Activated T-cell treated with anti-CD3 and anti-CD28 coated beads for 4 hours (primary cell): ENCODE measurements at places on chromosomes 3 and 15.

GRCh38 chr3:184710870-184711492 lies 883 bp downstream of the MAGEF1 start:
- no peak for DNase-seq

DNA sequence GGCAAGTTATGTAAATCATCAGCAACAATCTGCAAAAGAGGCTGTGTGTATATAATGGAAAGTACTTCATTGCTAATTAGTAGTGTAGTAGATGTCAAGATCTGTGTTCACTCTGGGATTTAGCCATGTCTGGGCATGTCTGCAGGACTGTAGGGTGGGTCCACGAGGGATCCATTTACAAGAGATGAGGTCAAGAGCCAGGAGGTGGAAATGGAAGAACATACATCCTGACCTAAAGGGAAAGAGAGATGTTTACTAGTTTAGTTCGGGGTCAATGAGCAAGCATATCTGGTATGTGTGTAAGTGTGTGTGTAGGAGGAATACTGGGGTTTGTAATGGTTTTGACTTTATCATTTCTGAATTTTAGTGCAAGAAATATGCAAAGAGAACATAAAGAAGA lies 171.5 kb upstream of the NANOGP8 start:
- no peak for DNase-seq

DNA sequence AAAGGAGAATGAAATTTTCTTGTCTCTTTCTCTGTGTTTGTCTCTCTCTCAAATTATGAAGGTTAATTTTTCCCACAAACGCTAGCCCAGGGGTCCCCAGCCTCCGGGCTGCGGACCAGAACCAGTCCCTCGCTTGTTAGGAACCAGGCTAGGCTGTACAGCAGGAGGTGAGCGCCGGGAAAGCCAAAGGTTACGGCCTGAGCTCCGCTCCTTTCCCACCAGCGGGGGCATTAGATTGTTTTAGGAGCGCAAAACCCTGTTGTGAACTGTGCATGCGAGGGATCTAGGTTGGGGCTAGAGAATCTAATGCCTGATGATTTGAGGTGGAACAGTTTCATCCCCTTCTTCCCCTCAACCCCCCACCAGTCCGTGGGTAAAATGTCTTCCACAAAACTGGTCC lies 74.7 kb upstream of the ZNF385D start:
- no peak for DNase-seq

- no peak for DNase-seq
Measured at GRCh38 chr3:29176501-29176900, 104.4 kb upstream of the RBMS3 start.

- peak; percentile 29 for DNase-seq
Measured at GRCh38 chr3:45870099-45870498, 16.2 kb upstream of the CCR9 start.

DNA sequence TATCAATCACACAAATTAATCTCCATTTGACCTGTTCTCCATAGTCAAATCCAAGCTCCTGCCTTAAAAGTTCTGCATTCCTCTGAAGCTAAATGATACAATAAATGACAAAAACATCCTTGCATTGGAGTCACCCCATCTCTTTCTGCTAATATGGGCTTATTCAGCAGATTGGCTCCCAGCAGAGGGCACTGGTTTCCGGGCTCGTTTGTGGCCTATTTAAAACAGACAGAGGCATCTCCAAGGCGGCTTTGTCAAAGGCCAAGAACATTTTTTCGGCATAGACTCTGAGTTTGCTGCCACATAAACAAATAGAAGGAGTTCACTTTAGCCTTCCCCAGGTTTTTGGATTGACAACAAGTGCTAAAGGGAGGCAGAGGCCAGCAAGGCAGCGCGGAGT lies 204.4 kb upstream of the RASGRP1 start:
- DNase-seq: no peak

DNA sequence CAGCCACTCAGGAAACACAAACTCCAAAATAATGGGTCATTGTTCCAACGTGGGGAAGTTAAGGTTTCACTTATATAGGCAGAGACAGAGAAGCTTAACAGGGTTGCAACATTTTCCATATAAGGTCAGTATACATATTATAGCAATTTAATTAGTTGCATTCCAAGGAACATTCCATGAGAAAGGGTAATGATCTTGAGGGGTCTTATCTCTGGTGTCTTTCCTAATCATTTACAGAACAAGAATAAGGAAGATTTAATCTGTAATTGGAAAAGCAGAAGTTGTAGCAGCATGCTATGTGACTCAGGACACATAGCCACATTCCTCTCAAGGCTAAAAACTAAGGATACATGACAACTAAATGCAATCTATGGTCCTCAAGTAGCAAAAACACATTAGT lies 4.9 kb downstream of the MNS1 start:
- DNase-seq: no peak

DNA sequence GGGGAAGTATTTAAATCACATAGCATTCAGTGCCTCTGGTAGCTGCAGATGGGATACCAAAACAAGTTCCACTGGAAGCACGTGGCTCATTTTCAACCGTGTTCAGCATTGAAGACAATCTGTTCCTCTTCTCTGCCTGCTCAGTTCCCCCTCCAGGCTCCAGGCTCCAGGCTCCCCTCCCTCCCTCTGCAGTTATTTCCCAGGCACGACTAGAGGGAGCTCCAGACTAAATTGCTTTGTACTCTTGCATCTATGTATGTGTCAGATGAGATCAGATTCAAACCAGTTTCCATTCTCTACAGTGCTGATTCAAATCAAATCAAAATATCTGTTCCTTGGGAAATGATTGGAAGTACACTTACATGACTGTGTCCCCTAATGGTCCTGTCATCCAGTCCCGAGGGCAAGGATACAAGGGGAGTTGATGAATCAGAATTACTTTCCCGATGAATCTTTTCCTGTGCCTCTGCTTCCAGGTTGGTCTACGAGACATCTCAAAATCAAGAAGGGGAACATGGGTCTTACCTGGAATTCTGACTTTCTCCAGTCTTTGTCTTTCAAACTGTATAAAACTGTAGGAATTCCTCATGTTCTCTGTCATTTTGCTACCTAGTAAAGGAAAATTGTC lies 600.5 kb downstream of the EDEM1 start:
- DNase-seq: no peak

DNA sequence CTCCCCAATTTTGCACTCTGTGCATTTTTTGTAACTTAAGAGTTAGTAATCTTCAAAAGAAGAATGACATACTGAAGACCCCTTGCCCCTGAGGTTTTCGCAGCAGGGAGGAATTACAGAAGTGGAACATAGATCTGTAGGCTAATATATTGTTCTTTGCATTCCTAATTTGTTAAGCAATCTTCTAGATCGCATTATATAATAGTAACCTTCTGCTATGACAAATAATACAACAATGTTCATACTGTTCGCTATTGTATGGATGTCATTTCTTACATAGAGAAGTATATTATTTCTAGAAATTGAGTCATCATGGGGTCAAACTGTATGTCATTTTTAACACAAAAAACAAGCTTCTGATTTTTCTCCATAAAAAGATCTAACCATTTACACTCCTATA lies 95.8 kb upstream of the TGFBR2 start:
- no peak for DNase-seq

DNA sequence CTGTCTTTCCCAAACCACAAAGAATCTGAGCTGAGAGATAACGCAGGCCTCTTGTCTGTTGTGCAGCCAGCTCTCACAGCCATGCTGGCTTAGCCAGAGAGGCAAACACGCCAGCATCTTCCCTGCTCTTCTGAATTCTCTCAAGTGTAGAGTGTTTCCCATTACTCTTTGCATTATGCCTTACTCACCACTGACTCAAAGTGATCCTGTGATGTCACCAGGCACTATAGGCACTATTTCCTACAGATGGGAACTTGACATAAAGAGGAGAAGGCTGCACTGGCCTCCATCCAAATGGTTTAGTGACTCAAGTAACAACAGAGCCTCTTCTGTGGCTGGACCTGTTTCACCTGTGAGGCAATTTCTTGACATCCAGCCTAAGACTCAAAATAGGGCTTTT lies 44.4 kb downstream of the PDZRN3 start:
- no peak for DNase-seq

DNA sequence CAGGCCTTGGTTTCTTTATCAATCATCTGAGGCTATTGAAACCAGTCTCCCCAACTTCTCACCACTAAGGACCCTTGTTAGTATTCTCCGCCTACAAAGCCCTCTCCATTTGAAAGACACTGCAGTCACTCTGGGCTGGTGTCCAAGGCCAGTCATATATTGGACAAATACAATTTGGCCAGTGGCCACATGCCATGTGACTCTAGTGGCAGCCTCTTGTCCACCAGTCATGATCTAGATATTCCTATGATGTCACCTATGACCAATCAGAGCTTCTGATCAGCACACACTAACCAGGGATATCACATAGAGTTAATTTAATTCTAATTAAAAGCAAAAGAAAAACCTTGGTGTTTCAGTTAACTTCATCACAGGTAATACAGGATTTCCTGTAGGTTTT lies 68.2 kb downstream of the RAB11A start:
- DNase-seq: no peak

DNA sequence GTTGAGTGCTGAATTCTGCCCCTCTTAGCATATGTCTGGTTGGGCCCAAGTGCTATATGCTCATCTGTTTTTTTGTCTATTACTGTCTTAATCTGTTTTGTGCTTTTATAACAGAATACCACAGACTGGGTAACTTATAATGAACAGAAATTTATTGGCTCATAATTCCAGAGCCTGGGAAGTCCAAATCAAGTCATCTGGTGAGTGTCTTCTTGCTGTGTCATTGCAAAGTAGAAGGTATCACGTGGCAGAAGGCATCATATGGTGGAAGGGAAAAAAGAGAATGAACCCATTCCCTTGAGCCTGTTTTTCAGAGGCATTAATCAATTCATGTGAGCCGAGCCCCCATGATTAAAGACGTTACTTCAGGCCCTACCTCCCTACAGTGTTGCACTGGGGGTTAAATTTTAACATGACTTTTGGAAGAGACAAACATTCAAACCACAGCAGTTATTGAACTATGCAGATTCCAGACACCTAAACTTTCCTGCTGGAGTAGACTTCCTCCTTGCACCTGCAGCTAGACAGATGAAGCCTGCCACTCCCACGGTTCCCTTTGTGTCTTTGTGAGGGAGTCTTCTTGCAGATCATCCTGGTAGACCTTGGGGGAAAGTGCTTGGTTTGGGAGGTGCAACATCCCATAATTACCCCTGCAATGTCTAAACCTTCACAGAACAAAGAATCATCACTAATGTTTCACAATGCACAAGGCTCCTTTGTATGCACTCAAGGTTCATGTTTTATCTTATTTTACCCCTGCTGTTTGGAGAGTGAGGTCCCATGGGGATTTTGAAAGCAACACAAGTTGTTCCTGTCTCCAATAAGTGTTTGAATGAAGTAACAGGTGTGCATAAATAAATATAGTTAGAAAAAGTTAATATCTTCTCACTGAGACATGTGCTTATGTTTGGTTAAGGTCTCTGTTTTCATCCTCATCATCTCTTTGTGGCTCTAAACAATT lies 64.7 kb upstream of the XCR1 start:
- DNase-seq: no peak

GRCh38 chr15:89187301-89187985 lies 33.9 kb downstream of the RLBP1 start:
- no peak for DNase-seq

DNA sequence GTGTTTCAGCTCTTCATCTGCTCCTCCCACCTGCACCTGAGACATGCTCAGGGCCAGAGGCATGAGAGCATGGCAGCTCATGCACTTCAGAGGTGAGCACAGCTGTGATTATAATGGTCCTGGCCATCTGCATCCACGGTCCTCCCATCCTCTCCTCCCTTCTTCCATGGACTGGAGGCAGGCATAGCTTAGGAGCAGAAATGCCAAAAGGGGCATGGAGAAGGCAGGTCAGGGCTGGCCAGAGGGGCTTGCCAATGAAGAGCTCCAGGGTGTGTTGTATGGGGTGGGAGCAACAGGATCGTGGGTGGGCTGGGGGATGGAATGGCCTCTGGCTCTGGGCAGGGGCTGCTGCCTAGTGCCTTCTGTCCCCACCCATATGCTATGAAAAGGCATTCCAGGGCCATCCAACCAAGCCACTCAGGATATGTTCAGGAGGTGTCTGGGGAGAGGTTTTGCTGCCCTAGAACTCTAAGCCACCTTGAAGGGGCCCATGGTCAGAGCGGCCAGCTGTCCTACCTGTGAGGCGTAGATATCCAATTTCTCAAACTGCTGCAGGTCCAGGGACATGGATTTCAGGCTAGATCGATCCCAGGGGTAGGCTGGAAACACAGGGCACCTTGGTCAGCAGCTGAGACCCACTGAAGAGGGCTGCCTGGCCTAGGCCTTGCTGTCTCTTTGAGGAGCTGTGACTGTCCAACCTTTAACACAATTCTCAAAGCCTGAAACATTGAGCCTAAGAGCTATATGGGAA lies 26.1 kb downstream of the KY start:
- DNase-seq: no peak

GRCh38 chr3:140493271-140493670 lies 184.6 kb upstream of the TRIM42 start:
- no peak for DNase-seq

GRCh38 chr15:96334017-96334704 lies 3.7 kb downstream of the NR2F2 start:
- DNase-seq: no peak

- DNase-seq: no peak
Measured at GRCh38 chr3:27633224-27633545, 88.9 kb downstream of the EOMES start.

GRCh38 chr3:141793476-141794260 lies 30.5 kb downstream of the GRK7 start:
- DNase-seq: no peak
